COLO829 (cell line): ENCODE measurements at places on chromosomes 3 and 15.

GRCh38 chr15:100108846-100109245 lies 232.9 kb downstream of the ADAMTS17 start:
- no peak for DNase-seq

- DNase-seq: no peak
These were observed 19.6 kb upstream of the SLC7A14 start for GRCh38 chr3:170605490-170605889.

DNA sequence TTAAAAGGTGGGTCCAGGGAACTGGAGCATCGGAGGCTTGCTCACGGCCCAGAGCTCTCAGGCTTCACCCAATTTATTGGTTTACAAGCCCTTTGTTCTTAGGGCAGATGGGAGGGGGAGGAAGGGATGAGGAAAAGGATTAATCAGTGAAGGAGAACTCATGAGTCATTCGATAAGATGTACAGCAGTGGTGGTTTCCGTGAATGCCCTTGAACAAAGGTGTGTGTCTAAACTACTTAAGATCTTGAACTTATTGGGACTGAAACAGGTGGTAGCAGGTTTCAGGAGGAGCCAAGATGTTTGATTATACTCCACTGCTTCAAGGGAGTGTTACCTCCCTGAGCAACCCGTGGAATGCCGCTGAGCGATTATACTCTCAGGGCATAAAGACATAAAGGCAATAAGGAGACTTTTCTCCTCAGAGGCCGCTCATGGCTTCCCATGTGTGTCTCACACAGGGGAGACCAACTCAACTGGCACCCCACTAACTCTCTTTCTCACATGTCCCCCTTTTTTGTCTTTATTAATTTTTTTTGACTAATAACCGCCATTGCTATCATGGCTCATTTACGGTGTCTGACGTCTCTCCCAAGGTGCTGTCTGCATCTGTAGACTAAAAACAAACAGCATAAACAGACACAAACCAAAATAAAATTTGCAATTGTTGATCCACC lies 17.3 kb upstream of the SLC28A2 start:
- no peak for DNase-seq

DNA sequence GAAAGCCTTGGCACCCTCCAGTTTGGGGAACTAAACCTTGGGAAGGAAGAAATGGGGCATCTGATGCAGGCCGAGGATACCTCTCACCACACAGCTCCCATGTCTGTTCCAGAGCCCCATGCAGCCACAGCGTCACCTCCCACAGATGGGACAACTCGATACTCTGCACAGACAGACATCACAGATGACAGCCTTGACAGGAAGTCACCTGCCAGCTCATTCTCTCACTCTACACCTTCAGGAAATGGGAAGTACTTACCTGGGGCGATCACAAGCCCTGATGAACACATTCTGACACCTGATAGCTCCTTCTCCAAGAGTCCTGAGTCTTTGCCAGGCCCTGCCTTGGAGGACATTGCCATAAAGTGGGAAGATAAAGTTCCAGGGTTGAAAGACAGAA lies 7.7 kb downstream of the MAP1A start:
- DNase-seq: no peak

GRCh38 chr3:148992027-148992634 lies 791 bp downstream of the GYG1 start:
- no peak for DNase-seq
